ENCODE measurements at places on chromosomes 3 and 15.
A peak's percentile ranks its signal among the peaks of the same experiment; 100 is the strongest.

GRCh38 chr3:142275856-142276255 lies 50.5 kb upstream of the GK5 start:
- no peak for DNase-seq

GRCh38 chr3:124089214-124089613 lies 97.3 kb upstream of the ROPN1 start:
- DNase-seq, result no peak

- no peak for DNase-seq
Measured at GRCh38 chr3:15032650-15033049, 32.5 kb downstream of the MRPS25 start.

DNA sequence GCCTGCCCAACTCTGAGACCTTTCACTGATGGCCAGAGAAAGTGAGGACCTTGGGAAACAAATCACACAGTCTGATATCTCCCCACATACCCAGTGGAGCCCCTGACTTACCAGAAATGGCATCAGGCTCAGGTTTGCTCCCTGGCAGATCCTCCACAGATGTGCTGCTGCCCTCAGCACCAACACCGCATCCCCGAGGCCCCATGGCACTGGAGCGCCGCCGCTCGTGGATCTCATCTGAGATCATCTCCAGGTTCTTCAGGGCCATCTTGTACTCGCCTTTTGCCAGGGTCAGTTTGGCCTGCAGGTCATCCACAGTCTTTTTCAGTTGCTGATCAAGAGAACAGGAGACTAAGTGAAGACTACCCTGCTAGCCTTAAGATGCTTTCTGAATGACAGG lies 52.7 kb downstream of the CAPN7 start:
- no peak for DNase-seq

GRCh38 chr3:72134989-72135451 lies 350.1 kb upstream of the PROK2 start:
- DNase-seq, result no peak

- DNase-seq, result no peak
Measured at GRCh38 chr3:128504963-128505730, 12.1 kb upstream of the GATA2 start.

DNA sequence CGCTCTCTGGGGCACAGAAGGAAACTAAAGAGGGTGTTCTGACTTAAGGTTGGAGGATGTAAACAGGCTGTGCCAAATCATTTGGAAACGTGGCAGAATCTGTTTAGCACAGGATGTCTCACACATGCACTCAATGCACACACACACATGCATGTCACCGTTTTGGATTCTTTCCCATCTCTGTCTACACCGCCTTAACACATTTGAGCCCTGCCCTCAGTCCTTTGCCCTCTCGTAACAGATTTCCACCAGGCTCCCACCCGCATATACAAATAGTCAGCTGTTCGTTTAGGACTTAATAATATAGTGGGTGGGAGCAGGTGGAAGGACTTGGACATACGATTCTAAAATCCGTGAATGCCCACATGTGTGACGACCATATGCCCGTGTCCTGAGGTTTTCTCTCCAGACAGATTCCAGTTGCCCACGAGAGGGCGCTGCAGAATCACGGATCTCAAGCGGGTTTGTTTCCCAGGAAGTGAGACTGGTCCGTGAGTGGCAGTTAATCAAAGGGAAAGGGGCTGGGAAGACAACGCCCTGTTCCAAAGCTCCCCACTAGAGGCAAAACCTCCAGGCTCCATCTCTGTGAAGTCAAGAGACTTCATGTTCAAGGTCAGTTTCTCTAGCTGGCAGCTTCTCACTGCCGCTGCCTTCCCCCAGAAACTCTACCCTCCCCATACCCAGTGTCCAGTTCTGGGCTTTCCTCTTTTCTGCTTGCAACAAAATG lies 44.5 kb downstream of the NOX5 start:
- no peak for DNase-seq

DNA sequence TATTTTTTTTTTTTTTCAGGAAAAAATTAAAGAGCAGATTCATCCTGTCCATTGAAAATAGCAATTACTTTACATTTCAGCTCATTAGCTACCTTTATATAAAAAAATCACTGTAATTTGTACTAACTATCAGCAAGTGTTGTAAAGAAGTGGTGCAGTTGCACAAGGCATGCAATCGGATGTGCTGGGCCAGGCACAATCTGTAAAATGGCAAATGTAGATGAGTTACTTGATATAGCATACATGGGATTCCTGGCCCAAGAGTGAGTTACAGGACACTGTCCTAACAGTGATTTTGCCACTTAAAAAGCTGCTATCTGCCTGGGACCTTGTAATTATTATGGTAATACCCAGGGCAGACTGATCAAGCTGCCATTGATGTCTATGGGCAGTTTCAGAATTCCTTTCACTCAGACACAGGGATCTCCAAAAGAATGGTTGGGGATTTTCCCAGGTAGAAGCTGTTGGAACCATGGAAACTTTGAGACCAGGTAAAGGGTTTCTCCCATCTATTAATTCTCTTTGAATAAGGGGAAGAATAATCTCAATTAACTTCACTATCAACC lies 182.2 kb upstream of the ICE2 start:
- DNase-seq, result no peak

- DNase-seq, result no peak
Measured at GRCh38 chr3:134694946-134695543, 44.2 kb upstream of the KY start.

DNA sequence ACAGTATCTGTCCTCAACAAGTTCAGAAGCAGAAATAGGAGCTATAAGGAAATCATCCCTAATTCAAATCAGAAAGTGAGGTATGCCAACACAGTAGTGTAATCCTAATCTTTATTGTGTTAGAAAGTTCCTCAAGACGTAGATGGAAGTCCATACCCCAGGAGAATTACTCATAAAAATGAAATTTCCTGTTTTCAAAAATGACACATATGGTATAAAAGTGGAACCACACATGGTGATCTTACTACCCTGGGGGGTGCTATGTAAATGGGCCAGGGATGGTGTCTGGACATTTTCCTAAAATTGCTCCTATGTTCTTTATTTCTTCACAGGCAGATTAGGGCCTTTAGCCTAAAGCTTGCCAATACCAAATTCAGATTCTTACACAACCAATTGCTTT lies 204.1 kb downstream of the ARRDC4 start:
- no peak for DNase-seq

GRCh38 chr15:75920079-75920478 lies 16.4 kb downstream of the FBXO22 start:
- no peak for DNase-seq

DNA sequence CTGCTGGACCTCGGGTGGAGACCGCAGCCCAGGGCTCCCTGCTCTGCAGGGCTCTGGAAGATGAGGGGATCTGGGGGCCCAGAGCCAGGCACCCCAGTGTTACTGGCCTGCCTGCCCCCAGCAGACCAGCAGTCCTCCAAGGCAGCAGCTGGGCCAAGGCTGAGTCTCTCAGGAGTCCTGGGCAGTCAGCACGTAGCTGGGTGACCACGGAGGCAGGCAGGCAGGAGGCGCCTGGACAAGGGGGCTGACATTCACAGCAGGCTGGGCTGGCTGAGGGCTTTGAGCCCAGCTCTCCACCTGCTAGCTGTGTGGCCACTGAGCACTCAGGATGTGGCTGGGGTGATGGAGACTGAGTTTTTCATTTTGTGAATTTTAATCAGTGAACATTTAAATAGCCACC lies 67.9 kb downstream of the IQSEC1 start:
- DNase-seq, result no peak

DNA sequence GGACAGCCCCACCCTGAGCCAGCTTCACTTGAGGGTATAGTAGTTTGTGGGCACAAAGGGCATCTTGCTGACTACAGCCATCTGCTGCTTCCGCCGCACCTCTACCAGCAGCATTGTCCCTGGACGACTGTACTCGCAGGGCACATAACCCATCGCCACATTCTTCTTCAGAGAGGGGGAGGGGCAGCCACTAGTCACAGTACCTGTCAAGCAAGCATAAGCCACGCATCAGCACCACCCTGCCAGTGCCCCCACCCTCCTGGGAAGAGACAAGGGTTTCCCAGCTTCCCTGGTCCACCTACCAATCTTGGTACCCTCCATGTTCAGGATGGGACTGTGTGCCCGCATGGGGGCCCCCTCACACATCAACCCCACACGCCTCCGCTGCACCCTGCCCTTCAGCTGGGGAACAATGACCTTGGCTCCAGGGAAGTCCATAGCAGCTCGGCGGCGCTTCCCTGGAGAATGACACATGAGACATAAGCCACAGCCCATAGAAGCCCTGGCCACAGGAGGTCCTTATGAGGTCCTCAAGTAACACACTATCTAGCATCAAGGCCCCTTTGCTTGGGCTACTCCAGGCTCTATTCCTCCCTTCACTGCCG lies 4.7 kb downstream of the AMT start:
- no peak for DNase-seq

DNA sequence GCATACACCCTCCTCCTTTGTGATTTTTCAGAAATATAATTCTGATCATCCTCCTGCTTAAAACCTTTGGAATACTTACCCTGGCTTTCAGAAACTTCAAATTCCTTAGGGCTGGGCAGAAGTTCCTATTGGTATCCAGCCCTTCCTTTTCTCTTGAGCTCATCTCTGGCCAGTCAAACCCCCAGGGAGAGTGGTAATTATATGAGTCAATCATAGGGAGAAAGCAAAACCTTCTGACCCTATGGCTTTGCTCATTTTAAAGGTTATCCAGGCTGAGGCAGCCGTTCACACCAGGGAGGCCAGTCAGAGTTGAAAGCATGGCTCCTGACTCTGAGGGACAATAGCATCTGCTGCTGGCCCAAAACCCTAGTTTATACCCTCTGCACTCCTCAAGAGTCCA lies 23.9 kb upstream of the CTNNB1 start:
- DNase-seq, result no peak

GRCh38 chr3:185069037-185070030 lies 83.5 kb downstream of the C3orf70 start:
- no peak for DNase-seq

GRCh38 chr3:152079980-152080379 lies 188.7 kb upstream of the MBNL1 start:
- no peak for DNase-seq

GRCh38 chr3:8962226-8962861 lies 928 bp downstream of the RAD18 start:
- DNase-seq, result no peak

GRCh38 chr3:184379358-184380184 lies at the start of gene CHRD:
Gene CHRD, plus strand, starts transcription at chr3:184380054. Its CDS starts 265 bp downstream, at chr3:184380319.
- DNase-seq, result no peak

DNA sequence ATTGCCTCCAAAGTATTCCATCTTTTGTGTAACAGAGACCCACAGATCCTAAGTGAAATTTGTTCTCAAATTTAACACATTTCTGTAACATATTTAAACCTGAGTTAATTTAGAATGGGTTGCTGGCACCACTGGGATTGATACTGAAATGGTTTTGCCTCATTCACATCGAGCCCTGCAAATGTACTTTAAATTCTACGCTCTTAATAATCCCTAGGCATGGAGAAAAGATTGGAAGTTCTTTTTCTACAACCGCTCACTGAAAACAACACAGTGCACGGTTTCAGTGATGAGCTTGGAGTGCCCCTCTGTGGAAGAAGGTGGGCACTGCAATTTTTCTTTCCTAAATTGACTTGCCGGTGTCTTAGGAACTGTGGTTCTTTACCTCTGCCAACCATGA lies 109.9 kb upstream of the ATP11B start:
- DNase-seq, result no peak

- no peak for DNase-seq
Measured at GRCh38 chr3:115111632-115112031, 35.5 kb downstream of the ZBTB20 start.

GRCh38 chr3:45616158-45616557 lies 21.6 kb downstream of the LIMD1 start:
- DNase-seq, result no peak

GRCh38 chr15:31175484-31175883 lies 74.0 kb upstream of the TRPM1 start:
- no peak for DNase-seq

GRCh38 chr15:31216215-31216911 lies 110.3 kb upstream of the KLF13 start:
- peak; percentile 64 for DNase-seq

DNA sequence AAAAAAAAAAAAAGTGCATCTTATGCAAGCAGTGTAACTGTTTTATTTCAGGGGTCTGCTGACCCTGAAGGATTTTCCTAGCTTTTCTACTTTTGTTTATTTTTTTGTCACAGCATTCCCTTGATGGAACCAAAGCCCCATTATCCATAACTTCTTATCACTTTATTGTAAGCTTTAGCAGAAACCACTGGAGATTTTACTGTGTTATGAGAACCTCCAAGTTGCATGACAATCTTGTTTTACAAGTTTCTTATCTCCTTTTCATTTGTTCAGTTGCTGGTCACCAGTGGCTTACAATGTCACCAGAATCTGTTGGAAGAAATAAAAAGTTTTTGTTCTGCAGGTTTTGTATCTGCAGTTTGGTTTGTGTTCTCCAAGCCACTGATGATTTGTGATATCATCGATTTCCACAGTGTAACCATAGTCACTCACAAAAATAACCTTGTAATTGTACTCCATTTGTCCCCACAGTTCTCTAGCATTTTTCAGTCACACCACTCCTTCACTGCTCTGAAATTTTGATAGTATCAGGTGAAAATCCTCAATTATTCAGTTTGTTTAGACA lies 660.0 kb downstream of the RBMS3 start:
- DNase-seq, result no peak

DNA sequence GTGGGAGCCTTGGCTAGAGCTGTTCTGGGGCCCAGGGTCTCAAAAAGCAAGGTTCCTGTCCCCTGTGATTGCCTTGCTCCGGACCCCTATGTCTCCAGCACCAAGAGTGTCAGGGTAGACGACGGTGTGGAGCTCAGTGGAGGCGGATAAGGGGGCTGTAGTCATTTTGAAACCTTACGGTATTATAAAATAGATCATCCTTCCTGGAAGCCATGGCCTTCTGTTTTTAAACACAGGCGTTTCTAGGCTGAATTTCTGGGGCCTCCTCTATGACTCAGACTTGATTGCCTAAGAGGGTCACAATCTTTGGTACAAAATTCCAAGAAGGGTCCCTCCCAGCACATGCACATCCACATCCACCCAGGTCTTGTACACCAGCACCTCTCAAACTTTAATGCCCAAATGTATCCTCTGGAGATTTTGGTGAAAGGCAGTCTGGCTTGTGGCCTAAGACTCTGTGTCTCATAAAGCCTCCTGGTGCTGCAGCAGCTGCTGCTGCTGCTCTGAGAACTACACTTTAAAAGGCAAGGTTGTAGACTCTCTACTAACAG lies 70.5 kb upstream of the XCR1 start:
- no peak for DNase-seq

GRCh38 chr3:133915685-133916658 lies 20.3 kb upstream of the RAB6B start:
- no peak for DNase-seq

GRCh38 chr3:31724651-31725050 lies 191.9 kb downstream of the STT3B start:
- no peak for DNase-seq

DNA sequence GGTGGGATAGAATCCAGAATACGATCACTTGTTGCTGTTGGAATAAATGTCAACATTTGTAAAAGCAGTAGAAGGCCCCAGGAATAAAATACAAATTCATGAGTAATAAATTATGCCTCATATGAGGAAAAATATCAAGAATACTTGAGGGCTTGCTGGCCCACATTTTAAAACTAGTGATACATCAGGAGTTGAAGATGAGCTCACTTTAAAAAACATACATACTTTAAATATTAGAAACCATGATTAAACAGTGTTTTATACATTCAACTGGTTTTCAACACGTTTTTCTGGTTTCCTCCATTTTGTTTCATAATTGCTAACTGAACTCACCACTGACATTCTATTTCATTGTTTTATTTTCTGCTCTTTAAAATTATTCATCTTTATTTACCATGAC lies 141.4 kb downstream of the TFG start:
- no peak for DNase-seq
